ENCODE measurements at places on chromosomes 6 and 20.

GRCh38 chr6:16184129-16184528 lies 54.3 kb upstream of the GMPR start:
- peak; percentile 24 for DNase-seq

GRCh38 chr6:8743170-8743745 lies 307.9 kb upstream of the SLC35B3 start:
- DNase-seq = no peak

- DNase-seq = no peak
Observed at GRCh38 chr6:142152746-142153145, 5.7 kb downstream of the VTA1 start.

DNA sequence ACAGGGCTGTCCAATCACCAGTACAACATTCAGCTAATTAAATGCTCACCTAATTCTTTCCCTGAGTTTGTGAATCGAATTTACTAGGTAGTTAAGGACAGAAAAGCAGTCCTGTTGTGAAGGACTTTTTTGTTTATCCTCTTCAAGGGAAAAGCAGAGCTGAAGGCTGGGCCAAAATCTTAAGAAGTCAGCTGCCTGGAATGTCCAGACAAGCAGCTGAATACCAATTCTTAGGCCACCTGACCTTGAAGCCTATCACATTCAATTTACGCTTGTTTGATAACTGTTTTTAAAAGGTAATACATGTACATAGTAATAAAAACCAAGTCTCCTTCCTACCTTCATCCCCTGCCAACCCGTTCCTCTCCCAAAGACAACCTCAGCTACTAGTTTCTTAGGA lies 56.4 kb downstream of the UQCC1 start:
- no peak for DNase-seq

DNA sequence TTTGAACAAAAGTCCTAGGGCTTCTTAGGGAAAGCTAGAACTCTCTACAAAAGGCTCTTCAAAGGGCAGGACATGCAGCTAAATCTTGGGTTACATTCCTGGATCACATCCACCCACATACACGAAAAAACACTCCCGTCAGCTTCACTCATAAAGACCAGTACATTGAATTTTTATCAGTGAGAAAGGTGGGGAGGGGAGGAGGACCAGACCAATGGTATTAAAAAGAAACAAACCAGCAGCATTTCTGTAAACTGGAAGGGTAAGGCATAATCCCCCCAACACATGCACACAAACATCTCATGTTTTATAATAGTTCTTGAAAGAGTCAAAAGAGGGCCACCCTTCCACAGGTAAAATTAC lies 31.6 kb downstream of the MYLK4 start:
- no peak for DNase-seq

- DNase-seq = no peak
Observed at GRCh38 chr20:46232539-46232938, 75.8 kb downstream of the CDH22 start.

DNA sequence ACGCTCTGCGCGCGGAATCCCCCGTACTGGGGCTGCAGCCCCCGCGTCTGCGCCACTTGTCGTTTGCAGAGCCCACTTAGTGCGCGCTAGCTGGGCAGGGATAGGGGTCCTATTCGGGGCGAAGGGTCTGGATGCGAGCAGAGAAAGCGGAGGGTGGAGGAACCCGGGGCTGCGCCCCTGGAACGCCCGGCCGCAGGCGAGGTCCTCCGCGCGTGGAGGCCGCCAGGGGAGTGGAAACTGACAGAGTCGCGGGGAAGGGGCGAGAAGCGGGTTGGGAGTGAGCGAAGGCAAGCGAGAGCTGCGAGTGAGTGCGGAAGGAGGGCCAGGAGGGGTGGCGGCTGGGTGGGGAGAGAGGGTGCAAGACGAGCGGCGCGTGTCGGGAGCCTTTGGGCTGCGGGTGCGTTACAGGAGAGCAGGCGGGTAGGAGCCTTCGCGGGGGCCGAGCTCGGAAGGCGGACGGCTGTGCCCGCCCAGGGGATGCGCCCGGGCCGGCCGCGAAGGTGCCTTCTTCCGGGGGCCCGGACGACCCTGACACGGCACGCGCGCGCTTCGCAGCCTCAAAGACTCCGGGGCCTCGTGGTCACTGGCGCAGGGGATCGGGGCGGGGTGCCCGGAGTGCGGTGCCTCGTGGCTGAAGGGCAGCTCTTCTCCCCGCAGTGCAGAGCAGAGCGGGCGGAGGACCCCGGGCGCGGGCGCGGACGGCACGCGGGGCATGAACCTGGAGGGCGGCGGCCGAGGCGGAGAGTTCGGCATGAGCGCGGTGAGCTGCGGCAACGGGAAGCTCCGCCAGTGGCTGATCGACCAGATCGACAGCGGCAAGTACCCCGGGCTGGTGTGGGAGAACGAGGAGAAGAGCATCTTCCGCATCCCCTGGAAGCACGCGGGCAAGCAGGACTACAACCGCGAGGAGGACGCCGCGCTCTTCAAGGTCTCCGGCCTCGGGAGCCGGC lies 1.2 kb downstream of the IRF4 start:
- DNase-seq = peak; percentile 33

- no peak for DNase-seq
Observed at GRCh38 chr20:18694071-18694470, 106.2 kb downstream of the DTD1 start.

Measured in CD4-positive, alpha-beta T cell treated with Interleukin-10 for 1 hour (primary cell).